Kidney glomerular epithelial cell (primary cell): ENCODE measurements at places on chromosomes 2 and 18.

DNA sequence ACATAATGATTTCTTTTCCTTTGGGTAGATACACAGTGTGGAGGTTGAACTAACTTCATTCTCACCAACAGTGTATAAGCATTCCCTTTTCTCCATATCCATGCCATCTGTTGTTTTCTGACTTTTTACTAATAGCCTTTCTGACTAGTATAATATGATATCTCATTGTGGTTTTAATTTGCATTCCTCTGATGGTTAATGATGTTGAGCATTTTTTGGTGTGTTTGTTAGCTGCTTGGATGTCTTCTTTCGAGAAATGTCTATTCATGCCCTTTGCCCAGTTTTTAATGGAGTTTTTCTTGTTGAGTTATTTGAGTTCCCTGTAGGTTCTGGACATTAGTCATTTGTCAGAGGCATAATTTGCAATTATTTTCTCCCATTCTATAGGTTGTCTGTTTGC lies 59.8 kb downstream of the MARCHF4 start:
- DNase-seq = no peak

DNA sequence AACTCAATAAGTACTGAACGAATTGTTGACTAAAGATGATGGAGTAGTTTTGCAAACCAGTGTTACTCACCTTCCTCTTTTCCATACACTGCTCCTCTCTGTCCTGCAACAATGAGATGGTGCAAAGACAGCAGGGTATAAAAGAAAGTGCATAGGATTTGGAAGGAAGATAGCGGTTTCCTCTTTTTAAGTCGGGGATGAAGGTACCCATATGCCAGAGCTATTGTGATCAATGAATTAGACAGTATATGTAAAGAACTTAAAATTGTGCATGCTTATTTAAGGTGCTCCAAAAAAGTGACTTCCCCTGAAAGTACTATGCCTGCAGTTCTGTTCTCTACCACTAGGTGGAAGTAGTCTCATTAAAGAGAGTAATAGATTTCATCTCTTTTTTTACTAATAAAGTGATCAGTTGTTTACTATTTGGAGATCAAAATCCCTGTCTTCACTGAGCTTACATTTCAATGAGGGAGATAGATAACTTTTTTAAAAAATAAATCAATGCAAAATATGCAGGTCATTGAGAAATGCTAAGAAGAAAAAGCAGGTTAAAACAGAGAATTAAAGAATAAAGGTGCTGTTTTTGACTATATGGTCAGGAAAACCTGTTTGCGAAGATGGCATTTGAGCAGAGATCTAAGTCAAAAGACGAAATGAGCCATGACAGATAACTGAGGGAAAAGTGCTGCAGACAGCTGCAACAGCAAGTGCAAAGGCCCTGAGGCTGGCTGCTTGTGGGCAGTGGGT lies 339.7 kb upstream of the SLC14A2 start:
- DNase-seq = peak; percentile 35

DNA sequence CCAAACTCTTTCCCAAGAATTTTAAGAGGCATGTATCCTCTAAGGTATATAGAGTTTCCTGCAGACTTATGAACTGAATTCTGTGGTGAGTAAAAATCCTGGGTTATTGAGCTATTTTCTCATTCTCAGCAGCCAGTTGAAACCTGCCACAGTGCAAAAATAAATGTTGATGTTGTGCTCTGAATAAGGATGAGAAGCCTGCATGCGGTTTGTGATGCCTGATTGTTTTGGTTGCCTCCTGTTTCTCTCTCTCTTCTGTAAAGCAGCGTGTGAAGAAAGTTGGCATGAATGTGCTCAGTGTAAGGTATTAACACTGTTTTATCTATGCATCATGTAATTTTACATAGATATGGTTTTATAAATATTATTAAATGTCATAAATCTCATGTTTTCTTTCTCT lies 452.6 kb downstream of the CDH2 start:
- DNase-seq = no peak

DNA sequence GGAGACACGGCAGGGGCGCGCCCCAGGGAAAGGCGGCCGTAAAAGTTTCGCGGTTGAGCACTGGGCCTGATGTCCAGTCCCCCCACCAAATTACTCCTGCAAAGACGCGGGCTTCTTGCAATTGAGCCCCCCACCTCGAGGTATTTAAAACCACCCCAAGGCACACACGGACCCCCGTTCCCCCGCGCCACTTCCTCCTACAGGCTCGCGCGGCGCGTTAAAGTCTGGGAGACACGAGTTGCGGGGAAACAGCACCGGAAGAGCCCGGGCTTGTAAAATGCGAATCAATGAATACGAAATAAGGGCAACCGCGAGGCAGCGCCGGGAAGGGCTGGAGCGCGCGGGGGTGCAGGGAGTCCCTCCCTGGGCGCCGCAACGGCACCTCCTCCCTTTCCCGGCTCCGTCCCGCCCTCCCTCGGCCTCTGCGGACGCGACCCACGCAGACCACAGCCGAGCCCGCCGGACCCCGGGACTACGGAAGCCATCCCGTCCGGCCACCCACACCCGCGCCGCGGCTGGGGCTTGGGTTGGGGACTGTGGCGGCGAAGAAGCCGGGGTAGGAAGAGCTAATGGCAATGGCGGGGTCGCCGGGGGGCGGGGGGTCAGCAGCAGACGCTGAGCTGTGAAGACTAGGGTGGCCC lies 918 bp upstream of the NETO1 start:
- DNase-seq = peak; percentile 24

GRCh38 chr2:189298481-189298880 lies 118.9 kb upstream of the COL5A2 start:
- no peak for DNase-seq

GRCh38 chr2:39492716-39493115 lies 55.6 kb upstream of the MAP4K3 start:
- no peak for DNase-seq

- no peak for DNase-seq
Observed at GRCh38 chr18:46843372-46843771, 73.9 kb downstream of the PIAS2 start.

GRCh38 chr2:240360645-240361475 lies 74.6 kb upstream of the GPC1 start:
- no peak for DNase-seq

GRCh38 chr2:143816916-143817315 lies 687.7 kb downstream of the ARHGAP15 start:
- DNase-seq = no peak

DNA sequence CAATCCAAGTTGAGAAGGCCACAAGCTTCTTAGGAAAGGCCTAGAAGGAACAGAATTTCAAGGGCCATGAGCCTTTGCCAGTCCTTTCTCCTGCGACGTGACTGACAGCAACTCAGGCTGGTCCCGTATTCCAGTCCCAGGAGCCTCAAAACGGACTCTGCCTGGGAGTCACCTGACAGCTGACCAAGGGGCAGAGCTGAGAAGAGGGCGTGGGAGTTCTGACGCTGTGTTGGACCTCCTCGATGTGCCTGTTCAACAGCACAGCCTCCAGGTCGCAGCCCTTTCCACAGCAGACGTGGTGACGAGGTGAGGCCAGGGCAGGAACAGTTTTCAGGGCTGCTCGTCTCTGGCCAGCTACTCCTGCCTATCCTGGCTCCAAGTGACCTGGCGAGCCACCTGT lies 37.6 kb downstream of the CENPO start:
- DNase-seq = no peak

DNA sequence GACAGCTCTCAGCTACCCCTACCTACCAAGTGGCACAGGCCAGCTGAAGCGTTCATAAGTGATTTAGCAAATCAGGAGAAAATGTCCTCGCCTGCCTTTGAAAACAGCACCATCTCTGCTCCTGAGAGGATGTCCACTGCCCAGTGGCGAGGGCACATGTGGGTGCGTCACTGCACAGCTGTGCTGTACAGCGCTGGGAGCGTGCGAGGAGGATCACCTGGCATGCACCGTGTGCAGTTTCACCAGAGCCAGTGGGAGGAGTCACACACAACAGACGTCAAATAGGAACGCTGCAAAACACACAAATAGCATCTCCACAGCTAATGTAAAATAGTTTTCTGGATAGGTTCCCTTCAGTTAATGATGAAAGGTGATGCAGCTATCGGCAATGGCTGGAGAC lies 154.1 kb downstream of the HDAC4 start:
- DNase-seq = peak; percentile 27

DNA sequence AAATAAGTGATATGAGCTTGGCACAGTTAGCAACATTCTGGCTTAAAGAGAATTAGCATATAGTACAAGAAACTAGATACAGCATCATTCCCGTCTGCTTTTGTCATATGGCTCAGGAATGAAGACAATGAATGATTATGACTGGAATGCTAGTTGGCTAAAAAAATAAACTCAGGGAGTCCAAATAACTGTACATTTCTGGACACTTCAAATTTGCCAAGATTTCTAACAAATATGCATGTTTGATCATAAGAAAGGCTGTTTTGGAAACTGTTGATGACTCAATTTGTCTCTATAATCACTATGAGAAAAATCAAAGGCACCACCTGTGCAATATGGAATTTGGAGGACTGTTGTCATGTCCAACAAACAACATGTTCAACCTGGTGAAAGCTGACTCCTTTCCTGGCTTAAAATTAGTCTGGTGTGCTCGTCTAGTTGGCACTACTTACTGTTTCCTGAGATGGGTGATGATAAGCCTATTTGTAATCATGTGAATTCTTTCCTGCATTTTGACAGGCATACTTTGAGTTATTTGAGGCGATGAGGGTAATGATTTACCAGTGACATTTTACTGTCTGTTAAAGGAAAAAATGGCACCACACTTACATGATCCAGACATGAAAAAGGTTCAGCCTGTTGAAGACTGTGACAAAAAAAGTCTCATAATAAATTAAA lies 133.9 kb upstream of the CDH20 start:
- peak; percentile 28 for DNase-seq

- peak; percentile 4 for DNase-seq
Observed at GRCh38 chr18:54616220-54616848, 25.3 kb downstream of the DYNAP start.

- DNase-seq = no peak
Observed at GRCh38 chr2:48279344-48280090, 250.4 kb upstream of the STON1 start.

DNA sequence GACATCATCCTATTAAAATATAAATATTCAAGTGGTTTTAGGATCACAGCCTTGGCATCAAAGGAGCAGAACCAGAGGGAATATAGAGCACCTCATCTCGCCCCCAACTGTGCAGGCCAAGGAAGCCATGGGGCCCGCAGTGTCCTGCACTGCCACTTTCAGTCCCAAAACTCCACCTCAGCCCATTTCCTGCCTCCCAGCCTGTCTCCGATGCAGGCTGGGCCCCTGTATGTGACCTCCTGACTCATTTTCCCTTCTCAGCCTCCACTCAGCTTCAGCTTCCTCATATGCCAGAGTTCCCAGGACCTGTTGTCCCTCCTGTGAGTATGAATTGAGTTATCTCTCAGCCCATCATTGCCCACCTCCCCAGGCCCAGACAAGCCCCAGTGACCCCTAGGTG lies 72.9 kb upstream of the GLI2 start:
- DNase-seq = no peak

GRCh38 chr2:204738721-204739120 lies 193.4 kb downstream of the PARD3B start:
- no peak for DNase-seq

GRCh38 chr2:230922951-230923717 lies 1.9 kb downstream of the GPR55 start:
- no peak for DNase-seq

DNA sequence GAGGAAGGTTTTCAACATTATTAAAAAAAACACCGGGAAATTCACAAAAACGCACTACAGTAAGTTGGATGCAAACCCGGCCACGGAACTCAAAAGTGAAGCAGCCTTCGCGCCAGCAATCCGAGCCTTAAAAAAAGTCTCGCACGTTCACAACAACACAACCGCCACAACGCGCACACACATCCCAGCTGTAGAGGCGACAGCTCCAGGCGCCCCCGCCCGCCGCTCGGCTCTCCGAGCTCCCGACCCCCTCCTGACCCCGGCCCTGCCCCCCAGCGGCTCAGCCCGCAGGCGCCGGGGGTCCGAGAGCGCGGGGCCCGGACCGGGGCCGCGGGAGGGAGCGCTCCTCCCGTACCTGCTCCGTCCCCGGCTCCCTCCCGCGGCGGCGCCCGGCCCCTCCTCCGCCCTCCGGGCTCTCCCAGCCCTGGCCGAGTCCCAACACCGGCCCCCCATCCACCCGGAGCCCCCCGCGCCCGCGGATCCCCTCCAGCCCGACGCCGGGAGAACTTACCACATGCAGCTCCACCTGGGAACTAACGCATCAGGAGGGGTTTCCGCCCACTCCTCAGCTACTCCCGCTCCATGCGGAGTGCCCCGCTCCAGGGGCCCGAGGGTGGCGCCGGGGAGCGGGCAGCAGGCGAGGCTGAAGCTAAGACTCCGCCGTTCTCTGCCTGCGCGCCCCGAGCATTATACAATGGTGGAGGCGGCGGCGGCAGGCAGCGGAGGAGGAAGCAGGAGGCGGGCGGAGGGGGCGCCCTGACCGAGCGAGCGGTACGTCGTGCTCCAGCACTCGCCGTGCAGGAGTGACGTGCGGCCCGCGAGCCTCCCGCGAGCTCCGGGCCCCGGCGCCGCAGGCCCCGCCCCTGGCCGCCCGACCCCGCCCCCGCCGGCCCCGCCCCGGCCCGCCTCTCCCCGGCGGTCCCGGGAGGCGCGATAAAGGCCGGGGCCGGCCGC lies at the start of gene SERTAD2:
SERTAD2 (minus strand) TSS at position 805 of the 954 bp plus-strand sequence. CDS start 17,042 bp downstream, outside the sequence.
- DNase-seq = peak; percentile 82

DNA sequence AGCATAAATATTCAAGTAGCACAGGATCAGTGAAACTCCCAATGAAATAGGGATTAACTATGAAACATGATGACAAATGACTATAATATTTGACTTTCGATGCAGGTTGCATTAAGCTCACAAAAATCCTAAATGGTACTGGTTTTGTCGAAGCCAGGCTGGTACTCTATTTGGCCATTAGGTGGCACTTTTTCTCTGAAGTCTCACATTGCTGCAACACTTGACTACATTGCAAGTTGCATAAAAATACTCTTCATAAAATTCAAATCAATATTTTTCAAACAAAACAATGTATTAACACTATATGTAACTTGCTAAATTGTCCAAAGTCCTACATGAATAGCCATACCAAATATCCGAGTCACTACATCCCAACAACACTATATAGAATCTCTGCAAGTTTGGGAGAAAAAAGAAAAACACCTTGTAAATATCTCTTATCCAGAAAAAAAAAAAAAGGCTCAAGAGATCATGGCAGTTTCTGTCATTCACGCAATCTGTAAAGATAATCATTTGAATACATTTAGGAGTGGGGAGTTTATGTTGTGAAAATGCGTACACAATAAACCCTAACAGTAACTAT lies 9.5 kb downstream of the RTTN start:
- DNase-seq = peak; percentile 21

- DNase-seq = peak; percentile 30
Observed at GRCh38 chr18:79964330-79965118, at the start of gene HSBP1L1. HSBP1L1 (plus strand) TSS chr18:79964643; CDS start chr18:79964736, 93 bp downstream.

DNA sequence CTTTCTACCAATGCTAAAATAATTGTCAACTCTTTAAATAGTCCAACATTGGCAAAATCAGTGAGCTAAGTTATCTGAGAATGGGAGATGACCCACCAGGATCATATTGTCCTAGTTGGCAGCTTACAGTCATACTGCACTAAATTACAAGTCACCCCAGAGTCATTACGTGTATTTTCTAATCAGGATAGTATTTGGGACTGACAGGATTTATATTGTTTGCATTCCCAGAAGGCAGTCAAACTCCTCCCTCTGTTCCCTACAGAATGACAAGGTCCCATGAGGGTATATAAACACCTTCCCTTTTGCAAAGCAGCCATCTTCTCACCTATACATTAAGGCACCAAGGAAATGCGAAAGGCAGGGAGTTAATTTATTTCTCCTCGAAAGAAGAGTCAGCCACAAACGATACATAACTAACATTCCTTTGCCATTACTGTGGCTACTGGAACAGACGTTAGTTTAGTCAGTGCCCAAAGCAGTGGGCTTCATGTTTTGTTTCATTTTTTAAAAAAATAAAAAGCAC lies 125.3 kb downstream of the ANTXR1 start:
- peak; percentile 86 for DNase-seq

GRCh38 chr2:147549054-147549453 lies 295.8 kb upstream of the ACVR2A start:
- DNase-seq = no peak
